ENCODE measurements at places on chromosomes 11 and 22. TPM values are rescaled to one million over a fixed set of nuclear protein-coding genes. Genes with fewer than 3 reads are reported as not detected.
A peak's percentile ranks its signal among the peaks of the same experiment; 100 is the strongest.

- H3K27me3 ChIP-seq = no peaks in the 10 kb centered on the region
- no peaks in the 10 kb centered on the region for H3K36me3 ChIP-seq
- no peak for DNase-seq
Observed at GRCh38 chr11:33701302-33702230, 940 bp upstream of the C11orf91 start.

DNA sequence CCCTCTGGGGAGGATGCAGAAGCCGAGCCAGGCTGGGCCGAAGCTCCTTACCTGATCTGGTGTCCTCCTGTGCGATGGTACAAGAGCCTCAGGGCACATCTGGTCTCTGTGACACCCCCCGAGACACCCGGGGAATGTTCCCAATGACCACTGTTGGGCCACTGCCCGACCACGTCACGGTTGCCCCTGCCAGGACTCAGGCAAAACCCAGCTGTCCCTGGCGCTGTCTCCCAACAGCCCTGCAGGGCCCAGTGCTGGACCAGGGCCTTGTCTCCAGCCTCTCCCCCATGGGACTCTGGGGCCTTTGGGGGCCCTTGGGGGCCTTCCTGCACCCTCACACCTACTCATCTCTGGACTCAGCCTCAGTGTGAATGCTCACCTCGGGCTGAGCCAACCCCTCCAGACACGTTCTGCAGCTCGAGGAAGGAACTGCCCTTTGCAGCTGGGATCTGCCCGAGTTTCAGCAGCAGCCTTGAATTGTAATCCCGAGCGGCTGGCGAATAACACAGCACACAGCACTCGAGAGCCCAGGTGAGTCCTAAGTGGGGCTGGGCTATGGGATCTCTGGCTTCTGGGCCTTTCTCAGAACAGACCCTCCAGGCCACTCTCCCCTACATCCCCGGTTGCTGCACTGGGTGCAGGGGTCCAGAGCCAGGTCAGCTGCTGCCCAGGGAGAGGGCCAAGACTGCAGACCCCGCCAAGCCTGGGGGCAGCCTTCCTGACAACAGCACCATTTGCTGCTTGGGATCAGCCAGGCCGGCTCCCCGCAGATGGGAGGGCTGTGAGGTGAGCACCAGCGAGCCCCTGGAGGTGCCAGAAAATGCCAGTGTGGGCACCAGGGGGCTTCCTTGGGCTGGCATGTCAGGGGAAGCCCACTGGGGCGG, 39.8 kb downstream of the RTN4R start:
- DNase-seq = no peak
- H3K4me3 ChIP-seq = no peak overlapping the region
- H3K27ac ChIP-seq = no peak overlapping the region

GRCh38 chr11:46381048-46381818, at the start of gene MDK:
Gene MDK, plus strand, starts transcription at chr11:46381669. Its CDS starts 389 bp downstream, at chr11:46382058.
- DNase-seq = peak; percentile 83
- no peaks in the 10 kb centered on the region for H3K27me3 ChIP-seq
- H3K27ac ChIP-seq = no peak within 1 kb of the TSS
- peaks cover 10% of the 10 kb centered on the region for H3K36me3 ChIP-seq

GRCh38 chr11:18699848-18700261, 1.3 kb downstream of the TMEM86A start:
- H3K4me3 ChIP-seq = peak overlapping the region; percentile 68
- DNase-seq = no peak
- H3K4me1 ChIP-seq = peaks cover 16% of the 10 kb centered on the region
- peaks cover 3% of the 10 kb centered on the region for H3K36me3 ChIP-seq
- H3K27me3 ChIP-seq = peaks cover 3% of the 10 kb centered on the region

DNA sequence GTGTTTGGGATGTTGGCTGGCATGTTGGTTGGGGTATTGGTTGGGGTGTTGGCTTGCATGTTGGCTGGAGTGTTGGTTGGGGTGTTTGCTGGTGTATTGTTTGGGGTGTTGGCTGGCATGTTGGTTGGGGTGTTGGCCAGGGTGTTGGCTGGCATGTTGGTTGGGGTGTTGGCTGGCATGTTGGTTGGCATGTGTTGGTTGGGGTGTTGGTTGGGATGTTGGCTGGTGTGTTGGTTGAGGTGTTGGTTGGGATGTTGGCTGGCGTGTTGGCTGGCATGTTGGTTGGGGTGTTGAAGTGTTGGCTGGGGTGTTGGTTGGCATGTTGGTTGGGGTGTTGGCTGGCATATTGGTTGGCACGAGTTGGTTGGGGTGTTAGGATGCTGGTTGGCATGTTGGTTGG, 24.5 kb downstream of the OTUB1 start:
- H3K27ac ChIP-seq = no peak overlapping the region
- H3K27me3 ChIP-seq = no peaks in the 10 kb centered on the region
- H3K4me1 ChIP-seq = peaks cover 15% of the 10 kb centered on the region
- DNase-seq = no peak
- no peaks in the 10 kb centered on the region for H3K36me3 ChIP-seq
- H3K4me3 ChIP-seq = no peak overlapping the region

The STT3A gene
- 252 TPM for total RNA-seq

The PIWIL4 gene
- total RNA-seq = 2.5 TPM
